ENCODE measurements at places on chromosomes 11 and 22.

- DNase-seq: no peak
Measured at GRCh38 chr11:67675058-67675747, 780 bp upstream of the ALDH3B2 start.

- no peak for DNase-seq
Measured at GRCh38 chr11:5684036-5684645, 733 bp downstream of the TRIM5 start.

DNA sequence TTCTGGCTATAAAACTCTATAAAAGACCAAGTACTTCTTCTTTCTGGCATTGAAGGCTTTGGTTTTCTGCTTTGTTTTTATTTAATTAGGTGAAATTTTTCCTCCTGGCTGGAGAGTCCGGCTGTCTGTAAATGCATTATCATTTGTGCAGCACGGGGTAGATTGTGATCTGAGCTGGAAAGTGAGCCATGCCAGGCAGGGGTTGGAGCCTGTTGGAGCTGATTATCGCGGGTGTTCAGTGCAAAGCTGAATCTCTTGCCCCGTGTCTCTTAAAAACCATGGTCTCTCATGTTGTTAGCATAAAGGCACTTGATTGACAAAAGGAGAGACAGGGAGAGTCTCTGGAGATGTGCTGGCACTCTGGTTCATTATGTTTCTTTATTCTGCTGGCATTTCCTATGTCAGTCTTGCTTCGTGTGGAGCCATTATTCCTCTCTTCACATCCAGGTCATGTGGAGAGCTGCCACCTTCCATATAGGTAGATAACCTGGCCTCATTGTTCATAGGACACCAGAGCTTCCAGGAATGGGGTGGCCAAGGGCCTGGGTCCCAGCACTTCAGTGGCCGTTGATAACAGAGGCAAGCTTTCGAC lies 75.2 kb downstream of the LDLRAD3 start:
- no peak for DNase-seq

- no peak for DNase-seq
Measured at GRCh38 chr22:33909075-33909458, 11.2 kb downstream of the LARGE1 start.

DNA sequence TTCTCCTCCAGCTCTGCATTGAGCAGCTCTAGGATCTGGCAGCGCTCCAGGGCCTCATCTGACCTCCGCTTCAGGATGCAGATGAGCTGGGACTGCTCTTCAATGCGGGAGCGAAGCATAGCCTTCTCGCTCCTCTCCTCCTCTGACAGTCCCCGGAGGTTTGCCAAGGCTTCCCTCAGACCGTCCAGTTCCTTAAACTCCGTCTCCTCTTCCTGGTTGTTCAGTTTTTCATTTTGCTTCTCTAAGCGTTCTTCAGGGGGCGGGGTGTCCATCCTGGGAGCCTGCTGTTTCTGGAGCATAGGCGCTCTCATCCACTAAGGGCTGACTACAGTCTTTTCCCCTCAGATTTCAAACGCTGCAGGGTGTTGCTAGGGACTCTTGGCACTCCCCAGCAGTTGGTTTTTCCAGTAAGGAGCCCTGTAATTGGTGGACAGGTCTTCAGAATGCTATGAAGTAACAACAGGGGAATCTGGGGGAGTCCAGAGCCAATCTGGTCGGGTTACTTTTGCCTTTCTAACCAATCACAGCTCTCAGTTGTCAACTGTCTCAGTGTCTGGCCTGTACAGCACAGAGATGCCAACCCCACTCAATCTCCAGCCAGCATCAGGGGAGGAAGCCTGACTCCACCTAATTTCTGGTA lies at the start of gene CCDC89:
Gene CCDC89 (minus strand): TSS at position 376 of the 640 bp plus-strand sequence. CDS start 65 bp downstream, at position 311.
- DNase-seq: no peak

- DNase-seq: no peak
Measured at GRCh38 chr11:98260983-98261382, 759.8 kb upstream of the CNTN5 start.

DNA sequence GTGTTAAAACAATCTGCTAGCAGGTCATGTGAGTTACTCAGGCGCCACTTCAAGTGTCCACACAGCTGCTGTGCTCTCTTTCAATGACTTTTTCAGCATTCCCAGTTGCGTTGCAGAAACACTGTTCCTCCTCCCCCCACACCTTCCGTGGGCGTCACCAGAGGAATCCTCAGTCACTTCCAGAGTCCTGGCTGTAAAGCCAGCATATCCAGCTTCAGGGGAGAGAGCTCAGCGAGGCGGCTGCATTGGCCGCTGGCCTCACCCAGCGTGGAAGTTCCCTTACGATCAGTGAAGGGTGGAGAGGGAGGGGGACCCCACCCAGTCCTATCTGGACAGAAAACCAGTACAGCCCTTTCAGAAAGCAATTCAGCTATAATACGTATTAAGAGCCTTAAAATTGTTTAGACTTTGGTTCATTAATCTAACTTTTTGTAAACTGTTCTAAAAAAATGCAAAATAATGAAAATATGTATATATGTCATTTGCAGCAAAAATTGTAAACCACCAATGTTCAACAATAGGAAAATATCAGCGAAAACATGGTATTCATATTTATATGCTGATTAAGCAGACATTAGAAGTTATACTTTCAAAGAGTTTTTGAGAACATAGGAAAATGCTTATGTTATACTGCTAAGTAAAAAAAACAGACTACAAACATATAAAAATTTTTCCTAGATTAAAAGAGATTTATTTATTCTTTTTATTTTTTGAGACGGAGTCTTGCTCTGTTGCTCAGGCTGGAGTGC lies 2.8 kb upstream of the ANO9 start:
- no peak for DNase-seq

DNA sequence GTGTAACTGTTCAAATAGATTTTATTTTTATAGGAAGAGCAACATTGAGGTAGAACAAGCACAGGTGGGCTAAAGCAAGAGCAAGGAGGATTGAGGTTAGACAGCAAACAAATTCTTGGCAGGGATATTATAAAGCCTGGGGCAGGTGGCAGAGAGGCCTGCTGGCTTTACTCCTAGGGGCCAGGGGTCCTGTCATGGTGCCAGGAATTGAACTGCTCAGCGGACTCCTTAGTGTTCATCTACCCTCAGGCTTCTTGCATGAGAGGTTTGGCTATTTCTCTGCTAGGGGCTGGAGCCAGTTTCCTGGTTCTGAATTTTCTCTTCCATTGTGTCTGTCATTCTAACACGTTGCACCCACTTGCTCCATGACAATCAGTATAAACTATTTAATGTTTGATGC lies 217.2 kb upstream of the NCAM1 start:
- DNase-seq: no peak

DNA sequence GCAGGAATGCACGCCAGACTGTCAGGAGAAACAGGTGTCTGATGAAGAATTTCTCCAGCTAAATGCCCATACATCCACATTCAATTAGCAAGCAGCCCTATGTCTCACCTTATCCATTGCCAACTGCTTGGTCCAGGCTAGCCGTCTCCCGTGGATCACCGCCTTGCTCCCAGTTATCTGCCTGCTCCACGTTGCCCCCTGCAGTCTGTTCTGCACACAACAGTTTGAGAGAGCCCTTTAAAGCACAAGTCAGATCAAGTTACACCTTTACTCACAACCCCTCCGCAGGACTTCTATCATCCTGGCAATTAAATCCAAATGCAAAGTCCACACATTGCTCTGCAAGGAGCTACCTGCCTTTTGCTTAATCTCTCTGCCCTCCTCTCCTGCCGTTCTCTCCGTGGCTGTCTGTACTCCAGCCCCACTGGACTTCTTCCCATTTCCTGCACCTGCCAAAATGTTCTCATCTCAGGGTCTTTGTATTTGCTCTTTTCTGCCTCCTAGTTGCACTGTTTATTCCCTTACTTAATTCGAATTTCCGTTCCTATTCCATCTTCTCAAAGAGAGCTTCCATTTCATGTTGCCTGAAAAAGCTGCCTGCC lies 185.3 kb upstream of the LARGE1 start:
- no peak for DNase-seq

GRCh38 chr22:31995807-31996206 lies 47.3 kb upstream of the SLC5A1 start:
- no peak for DNase-seq

- no peak for DNase-seq
Measured at GRCh38 chr22:47091246-47091651, 328.8 kb downstream of the TBC1D22A start.

DNA sequence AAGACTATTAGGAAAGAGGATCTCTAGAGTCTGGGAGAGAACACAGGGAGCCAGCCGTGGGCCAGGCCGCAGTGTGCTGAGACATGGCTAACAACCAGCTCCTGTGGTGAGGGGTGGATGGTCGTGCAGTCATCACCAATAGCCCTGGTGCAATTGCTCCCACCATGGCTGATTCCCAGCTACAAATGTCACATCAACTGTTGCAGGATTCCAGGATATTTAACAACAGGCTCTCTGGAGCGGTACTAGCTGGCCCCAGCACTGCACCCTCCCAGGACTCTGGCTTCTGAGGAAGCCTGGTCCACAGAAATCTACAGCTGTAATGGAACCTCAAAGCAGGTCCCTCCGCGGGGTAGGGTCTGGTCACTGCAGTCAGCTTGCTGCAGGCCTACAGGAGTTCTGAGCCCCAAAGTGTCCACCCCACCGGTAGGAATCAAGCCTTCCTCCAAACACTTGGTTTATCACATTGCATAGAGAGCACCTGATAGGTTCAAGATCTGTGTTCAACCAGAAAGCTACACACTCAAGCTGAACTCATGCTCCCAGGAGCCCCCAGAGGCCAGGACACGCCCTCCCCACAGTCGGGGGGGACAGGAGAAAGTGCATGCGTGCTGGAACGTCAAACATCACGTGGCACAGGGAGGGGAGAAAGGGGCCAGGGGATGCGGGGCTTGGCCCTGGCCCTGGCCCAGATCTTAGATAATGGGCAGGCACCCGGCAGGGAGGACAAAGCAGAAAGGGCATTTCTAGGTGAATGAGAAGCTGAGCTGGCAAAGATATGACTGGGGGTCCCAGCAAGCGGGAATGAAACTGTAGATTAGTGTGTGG lies 609.0 kb downstream of the TBC1D22A start:
- DNase-seq: no peak

All from SIG-M5 (cell line).